Fibroblast of skin of scalp (primary cell): ENCODE measurements at places on chromosomes 12 and 14.

GRCh38 chr12:80031229-80031628 is 68.1 kb upstream of the OTOGL start:
- DNase-seq, result no peak

DNA sequence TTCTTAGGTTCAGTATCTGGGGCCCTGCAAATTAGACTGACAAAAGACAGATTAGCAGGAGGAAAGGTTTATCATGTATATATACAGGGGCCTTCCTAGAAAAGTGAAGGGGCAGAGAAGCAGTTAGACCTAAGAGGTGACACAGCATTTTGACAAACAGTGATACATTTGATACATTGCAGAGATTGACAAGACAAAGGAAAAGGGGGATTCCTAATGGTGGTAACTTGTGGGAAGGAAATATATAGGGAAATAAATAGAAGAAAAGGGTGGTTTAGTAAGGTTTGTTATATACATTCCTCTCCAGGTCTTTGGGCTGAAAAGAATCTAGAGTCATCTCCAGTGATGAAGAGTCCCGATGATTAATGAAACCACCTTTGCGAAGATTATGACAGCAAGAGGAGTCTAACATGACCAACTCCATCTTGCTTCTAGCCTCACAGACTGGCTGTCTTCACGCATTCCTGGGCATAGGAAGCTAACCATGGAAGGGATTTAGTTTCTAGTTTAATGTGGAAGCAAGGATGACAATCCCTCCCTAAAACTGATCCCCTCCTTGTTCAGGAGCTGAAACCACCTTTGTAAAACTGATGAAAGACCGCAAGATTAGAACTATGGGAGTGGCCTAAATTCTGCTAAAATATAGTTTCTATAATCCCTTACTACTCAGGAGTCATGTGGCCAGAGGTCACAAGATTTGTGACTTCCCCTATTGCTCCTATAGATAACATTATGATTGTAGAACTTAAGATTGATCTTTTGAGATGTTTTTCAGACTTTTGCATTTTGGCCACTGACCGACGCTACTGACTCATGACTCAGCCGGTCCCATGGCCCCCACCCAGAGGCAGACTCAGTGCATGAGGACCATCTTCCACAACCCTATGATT is 31.1 kb upstream of the CPM start:
- no peak for DNase-seq

- no peak for DNase-seq
These were observed 480.8 kb downstream of the RERGL start for GRCh38 chr12:17609153-17609552.

GRCh38 chr12:124713041-124713435 is 145.6 kb upstream of the NCOR2 start:
- DNase-seq, result no peak

- DNase-seq, result no peak
These were observed 70.3 kb downstream of the MAP1LC3B2 start for GRCh38 chr12:116629480-116629879.

DNA sequence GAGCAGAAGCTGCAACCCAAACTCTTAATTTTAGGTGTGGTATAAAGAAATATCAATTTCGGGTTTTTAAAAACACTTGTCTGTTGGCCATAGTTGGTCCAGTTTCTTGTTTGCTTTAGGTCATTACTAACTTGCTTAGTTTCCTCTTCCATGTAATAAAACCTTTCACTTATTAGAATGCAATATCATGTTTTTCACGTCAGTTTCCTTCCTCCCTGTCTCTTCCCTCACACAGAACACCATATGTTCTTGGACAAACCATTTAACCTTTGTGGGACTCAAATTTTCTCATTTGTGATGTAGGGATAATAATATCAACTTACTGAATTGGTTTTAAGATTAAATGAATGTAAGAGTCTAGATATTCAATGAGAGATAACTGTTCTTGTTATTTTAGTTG is 22.9 kb downstream of the PMCH start:
- no peak for DNase-seq

GRCh38 chr12:50733706-50734105 is 30.2 kb upstream of the ATF1 start:
- DNase-seq, result no peak

DNA sequence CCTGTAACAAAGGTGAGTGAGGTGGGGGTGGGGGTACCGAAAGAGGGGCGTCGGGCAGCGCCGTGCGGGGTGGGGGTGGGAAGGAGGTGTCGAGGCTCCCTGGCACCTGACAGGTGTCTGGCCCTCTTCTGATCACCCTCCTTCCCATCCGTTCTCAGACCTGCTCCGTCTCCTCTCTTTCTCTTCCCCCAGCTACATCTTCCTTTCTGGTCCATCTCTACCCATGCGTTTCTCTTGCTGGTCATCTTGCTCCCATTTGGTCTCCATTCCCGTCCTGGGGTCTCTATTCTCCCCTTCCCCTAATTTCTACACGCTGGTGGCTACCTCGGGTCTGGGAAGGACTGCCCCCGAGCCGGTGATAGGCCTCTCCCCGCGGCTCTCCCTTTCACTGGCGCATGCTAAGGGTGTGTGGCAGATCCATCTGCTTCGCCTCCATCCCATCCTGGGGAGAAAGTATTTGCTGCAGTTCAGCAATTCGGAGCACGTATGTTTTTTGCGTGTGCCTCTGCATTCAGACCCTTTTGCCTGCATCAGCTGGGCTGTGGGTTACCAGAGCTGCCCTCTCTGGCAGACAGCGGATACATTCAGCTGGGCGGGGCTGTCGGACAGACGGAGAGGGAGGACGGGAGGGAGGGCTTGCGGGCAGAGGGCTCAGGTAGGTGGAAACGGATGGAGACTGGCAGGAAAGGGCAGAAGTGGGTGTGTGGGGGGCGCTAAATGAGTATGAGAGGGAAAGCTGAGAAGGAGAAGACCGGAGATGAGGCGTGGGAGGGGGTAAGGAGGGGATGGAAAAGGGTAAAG is 730 bp downstream of the CLSTN3 start:
- peak; percentile 45 for DNase-seq

DNA sequence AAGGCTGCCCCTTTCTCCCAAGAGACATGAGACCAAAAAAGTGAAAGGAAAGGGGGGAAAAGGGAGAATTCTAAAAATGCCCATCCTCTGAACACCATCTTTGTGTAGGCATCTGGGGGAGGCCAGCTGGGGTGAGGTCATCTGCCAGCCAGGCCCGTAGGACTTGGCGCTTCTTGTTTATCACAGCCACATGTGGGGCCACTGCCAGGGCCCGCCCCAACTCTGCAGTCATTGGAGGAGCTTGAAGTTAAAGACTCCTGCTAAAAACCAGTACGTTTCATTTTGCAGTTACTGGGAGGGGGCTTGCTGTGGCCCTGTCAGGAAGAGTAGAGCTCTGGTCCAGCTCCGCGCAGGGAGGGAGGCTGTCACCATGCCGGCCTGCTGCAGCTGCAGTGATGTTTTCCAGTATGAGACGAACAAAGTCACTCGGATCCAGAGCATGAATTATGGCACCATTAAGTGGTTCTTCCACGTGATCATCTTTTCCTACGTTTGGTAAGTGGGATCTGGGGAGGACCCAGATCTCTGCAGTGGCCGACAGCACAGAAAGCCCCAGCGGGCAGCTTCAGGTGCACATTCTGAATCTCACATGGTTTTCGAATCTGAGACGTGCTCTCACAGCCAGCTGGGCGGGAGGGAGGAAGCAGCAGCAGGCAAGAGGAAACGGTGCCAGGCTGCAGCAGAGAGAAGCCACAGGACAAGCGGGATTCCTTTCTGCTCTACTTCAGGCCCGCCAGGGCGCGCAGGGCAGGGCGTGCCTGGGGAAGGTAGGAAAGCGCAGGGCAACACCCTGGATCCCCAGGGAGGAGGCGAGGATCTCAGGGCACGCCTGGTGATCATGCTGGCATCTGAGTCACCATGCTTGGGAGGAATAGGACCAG is at the start of gene P2RX7:
TSS of gene P2RX7 (plus strand) at position 276 of the 881 bp plus-strand sequence. CDS start at position 371, 95 bp downstream.
- peak; percentile 44 for DNase-seq

GRCh38 chr14:54312166-54312801 is 84.5 kb upstream of the CDKN3 start:
- peak; percentile 84 for DNase-seq

- peak; percentile 4 for DNase-seq
These were observed 99.0 kb downstream of the LIN7A start for GRCh38 chr12:80838708-80839107.

GRCh38 chr12:115320967-115321366 is 637.0 kb upstream of the TBX3 start:
- no peak for DNase-seq
